ENCODE measurements at places on chromosomes 1 and 21. TPM values are rescaled to one million over a fixed set of nuclear protein-coding genes. Genes with fewer than 3 reads are reported as not detected.

GRCh38 chr1:158754420-158754819 is at the start of gene OR6K6:
Gene OR6K6, plus strand, starts transcription at chr1:158754720. Its CDS starts 168 bp downstream, at chr1:158754888.
- DNase-seq = no peak

DNA sequence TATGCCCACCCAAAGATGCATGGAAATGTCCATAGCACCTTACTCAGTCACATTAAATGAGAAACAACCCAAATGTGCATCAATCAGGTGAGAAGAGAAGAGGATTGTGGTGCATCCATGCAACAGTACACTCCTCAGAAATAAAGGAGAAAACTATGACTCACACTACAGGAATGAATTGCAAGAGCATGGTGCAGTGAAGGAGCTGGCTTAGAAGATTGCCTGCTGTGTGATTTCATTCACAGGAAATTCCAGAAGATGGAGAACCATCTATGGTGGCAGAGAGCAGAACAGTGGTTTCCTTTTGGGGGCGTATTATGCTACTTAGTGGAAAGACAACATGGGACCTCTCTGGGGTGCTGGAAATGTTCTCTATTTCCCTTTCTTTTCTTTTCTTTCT is 278.6 kb upstream of the AJAP1 start:
- no peak for DNase-seq

GRCh38 chr1:111399792-111400610 is 27.5 kb downstream of the OVGP1 start:
- DNase-seq = peak; percentile 45

DYNLT5 gene
- not detected for total RNA-seq

GRCh38 chr1:237972186-237972585 is 81.5 kb upstream of the ZP4 start:
- DNase-seq = no peak

- no peak for DNase-seq
These were observed 1.3 kb downstream of the FCGR2A start for GRCh38 chr1:161506336-161507223.

- DNase-seq = no peak
These were observed 189.7 kb downstream of the RERE start for GRCh38 chr1:8627728-8628127.

- peak; percentile 37 for DNase-seq
These were observed 9.8 kb downstream of the THAP3 start for GRCh38 chr1:6634371-6635052.
